ENCODE measurements at places on chromosomes 16 and 17.

GRCh38 chr16:15757630-15758251 lies 99.1 kb downstream of the MYH11 start:
- no peak for DNase-seq

DNA sequence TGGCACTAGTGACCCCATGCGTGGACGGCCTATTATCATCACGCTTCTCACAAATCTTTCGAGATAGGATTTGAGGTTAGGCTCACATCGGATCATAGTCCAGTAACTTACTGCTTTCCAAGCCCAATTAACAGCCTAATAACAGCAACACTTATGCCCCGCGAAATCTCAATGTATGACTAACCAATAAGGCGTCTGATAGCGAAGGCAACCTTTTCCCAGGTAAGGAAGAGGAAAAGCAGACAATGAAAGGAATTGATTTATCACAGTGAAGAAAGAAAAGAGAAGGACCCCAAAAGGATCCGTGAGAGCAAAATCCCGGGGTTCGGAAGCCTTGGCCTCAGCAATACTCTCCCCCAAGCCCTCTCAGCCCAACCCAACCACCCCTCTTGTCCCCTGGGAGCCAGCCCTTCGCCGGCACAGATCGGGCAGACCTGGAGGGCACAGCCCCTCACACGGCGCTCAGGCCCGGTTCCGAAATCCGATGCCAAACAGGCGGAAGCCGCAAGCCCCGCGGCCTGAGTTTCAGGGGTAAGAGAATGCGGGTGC lies 534 bp downstream of the GPATCH8 start:
- peak; percentile 5 for DNase-seq

GRCh38 chr16:68973611-68974120 lies 130.3 kb downstream of the TANGO6 start:
- DNase-seq = no peak

DNA sequence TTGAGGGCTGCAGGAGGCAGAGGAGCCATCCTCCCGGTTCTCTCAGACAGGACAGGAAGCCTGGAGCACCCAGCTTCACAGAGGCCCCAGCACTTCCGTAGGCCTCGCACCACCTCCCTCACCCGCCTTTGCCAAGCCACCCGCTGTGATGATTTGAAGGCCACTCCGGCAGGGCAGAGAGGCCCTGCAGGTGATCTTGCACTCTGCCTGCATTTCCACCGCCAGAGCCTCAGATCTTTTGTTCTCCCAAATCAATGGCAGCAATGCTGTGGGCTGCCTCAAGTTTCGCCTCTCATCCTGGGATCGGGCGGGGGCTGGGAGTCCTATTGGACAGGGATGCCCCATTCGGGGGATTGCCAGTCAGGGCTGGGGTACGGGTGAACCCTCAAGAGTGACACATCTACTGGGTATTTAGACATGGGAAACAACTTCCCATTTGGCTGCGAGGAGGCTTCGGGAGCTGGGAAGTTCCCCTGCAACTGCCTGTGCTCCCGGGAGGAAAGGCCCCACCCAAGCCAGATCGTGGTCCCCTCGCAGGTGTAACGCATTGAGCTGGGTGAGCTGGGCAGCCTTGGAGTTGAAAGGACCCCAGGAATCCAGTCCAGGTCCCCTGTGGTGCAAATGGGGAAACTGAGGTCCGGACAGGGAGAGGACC lies 34.8 kb upstream of the PEMT start:
- no peak for DNase-seq

DNA sequence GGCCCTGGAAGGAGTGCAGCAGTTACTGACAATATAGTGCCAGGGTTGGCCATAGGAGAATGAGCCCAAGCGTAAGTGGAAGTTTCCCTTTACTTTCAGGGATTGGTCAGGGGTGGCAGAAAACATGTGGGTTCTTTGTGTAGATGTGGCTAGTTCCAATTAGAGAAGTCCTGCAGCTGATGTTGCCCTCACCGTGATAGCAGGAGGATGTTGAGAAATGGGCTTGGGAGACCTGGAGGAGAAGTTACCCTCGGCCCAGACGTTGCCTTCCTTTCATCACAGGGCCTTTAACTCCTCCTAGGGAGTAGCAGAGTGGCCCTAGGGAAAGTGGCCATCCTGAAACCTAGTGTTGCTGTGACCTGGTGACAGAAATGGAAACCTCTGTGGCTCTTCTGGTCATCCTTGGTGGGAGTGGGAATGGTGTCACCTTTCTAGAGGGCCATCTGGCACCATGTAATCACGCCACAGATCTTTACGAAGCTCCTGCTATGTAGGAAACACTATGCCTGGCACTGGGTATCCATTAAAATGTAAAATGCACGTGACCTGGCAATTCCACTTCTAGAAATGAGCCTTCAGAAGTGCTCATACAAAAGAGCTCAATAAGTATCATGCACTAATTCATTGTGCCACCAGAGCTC lies 6.7 kb downstream of the TMEM92 start:
- DNase-seq = no peak

- no peak for DNase-seq
Measured at GRCh38 chr16:65522412-65522811, 400.5 kb upstream of the CDH11 start.

All from CD4-positive, alpha-beta T cell treated with Interleukin-21 for 1 hour (primary cell).